ENCODE measurements at places on chromosomes 6 and 20.

DNA sequence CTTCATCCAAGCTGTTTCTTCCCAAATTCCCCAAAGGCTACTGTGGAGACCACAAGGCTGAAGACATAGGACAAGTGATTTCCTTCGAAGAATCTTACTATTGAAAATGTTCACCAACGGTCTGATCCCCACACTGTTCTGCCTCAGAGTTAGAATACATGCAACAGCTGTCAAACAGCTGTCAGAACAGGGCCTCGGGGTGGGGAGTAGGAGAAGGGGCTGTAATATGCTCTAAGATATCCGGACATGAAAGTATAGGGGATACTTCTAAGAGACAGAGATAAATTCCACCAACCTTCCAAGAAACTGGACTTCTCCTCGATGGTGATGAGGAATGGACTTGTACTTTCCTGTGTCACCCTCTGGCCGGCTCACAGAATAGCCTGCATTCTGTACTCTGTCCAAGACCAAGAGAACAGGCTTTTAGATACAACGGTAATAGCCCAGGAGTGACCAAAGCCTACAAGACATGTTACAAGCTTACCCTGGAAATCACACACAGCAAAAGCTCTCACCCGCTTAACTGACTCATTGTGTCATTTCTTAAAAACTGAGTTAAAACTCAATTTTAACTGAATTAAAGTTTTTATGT lies 69.2 kb upstream of the PTGIS start:
- DNase-seq, result no peak

DNA sequence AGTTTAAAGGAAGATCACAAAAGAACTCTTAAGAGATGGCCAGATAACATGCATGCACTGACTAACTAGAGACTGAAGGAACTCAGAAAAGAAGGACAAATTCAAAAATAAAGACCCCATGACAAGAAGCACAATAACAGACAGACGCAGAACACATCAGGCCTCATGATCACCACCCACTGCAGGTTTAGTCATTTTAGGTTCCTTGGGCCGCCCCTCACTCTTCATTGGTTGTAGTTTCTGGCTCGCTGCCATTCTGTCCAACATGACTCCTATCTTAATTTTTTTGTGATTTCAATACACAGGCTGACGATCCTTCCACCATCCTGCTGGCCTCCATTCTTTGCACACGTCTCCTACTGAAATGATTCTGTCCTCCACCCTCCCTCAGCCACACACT lies 21.6 kb downstream of the STX7 start:
- peak; percentile 21 for DNase-seq

DNA sequence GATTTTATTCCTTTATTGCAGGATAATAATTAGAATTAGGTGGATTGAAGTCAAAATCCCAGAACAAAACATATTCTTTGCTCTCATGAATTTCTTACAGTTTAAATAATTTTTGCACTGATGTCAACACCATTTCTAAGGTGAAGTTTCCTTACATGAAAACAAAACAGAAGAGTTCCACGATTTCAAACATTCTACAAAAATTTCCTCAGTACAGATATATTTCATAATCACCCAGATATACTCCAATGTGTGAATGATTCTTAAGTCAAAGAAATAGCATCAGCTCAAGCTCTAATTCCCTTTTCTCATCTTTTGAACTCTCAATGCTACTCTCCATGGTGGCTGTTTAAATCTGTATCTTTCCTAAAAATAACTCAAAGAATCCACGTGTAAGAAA lies 39.5 kb upstream of the THBS2 start:
- no peak for DNase-seq

GRCh38 chr6:37011656-37012378 lies 6.4 kb downstream of the FGD2 start:
- DNase-seq, result no peak

- DNase-seq, result no peak
Observed at GRCh38 chr6:121338366-121338765, 4.1 kb upstream of the TBC1D32 start.

GRCh38 chr6:8707956-8708772 lies 272.8 kb upstream of the SLC35B3 start:
- no peak for DNase-seq

GRCh38 chr6:137286916-137287315 lies 67.7 kb upstream of the IFNGR1 start:
- no peak for DNase-seq

DNA sequence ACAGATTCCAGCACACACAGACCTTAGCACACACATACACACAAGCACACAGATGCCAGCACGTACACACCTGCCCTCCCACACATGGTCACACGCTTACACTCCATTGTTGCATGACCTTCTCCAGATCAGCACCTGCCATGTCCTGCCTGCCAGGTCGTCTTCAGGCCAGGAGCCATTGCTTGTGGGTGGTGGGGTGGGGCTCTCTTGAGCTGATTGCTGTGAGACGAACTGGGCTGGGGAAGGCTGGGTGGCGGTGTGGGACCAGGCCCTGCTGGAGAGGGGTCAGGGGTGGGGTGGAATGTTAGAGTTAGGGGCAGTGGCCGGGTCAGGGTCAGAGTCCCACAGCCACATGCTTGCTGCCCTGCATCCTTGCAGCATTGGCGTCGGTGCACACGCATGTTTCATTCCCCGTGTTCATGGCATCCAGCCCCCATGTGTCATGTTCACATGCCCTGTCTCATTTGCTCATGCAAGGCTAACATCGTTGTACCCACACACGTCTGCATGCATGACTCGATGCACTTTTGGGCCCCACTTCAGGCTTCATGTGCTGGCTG lies 6.5 kb upstream of the NPBWR2 start:
- DNase-seq, result no peak

DNA sequence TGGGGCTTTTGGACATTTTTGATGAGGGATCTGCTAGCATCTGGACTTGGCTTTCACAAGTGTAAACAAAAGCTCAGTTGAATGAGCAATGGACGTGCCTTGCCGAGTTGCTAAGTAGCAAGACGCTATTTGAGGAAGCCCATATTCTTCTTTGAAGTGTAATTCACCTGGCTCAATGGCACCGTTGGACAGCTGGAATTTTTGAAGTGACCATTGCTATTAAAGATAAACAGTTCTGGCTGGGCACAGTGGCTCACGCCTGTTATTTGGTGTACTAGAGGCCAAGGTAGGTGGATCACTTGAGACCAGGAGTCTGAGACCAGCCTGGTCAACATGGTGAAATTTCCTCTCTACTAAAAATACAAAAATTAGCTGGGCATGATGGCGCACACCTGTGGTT lies 88.8 kb upstream of the SOX4 start:
- no peak for DNase-seq

DNA sequence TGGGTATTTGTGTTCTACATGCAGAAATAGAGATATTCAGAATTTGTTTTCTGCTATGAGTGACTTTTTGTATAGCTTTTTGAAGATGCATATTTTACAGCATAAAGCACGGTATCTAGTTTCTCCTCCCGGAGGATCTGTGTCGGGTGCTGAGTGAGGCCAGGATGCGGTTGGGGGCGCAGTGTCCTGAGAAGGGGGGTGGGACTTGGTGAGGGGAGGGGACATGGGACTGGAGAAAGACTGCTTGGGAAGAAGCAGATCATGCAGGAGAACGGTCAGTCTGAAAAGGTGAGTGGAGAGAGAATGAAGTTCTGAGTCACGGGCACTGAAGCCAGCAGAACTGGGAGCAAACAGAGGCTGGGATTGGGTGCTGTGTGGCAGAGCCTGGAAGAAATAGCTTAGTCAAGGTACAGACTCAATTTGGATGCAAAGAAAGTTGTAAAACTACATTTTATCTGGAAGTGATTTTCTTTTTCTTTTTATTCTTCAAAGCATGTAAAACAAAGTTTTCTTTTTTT lies 44.0 kb downstream of the STX11 start:
- DNase-seq, result no peak

DNA sequence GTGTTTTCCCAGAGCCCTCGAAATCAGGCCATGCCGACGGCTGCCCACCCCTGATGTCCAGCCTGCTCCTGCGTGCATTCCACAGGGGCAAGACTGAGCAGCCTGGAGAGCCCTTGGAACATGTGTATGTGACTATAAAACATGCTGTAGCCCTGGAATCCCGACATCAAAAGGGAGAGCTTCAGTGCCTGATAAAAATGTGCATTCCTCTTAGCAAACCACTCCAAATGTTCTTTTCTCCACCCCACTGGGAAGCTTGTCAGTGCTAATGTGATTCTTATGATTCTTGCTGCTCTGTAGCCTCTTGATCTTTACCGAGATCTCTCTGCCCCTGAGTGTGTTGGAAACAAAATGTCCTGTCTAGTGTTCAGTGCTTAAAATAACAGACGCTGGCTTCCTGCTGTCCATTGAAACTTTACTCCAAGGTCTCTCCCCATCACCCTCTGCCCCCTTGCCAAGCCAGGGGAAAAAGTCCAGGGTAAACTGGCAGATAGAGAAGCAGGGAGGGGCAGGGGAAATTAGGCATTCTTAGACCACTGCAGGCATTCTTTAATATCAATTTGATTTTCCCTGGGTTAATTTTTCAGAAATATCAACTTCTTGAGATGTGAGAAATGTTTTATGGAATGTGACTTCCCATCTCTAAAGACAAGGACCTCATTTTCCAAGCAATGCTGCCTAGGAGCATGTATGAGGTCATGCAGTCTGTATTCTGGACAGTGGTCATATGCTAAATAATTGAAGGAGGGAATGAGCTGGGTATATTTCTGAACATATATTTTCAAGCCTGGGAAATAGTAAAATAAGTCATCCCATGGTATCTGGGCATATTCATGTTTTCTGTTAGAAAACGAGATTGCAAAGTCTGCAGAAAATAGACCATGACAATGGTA lies 73.8 kb upstream of the ISM1 start:
- DNase-seq, result no peak

GRCh38 chr6:158769234-158769770 lies 49.9 kb downstream of the EZR start:
- no peak for DNase-seq

GRCh38 chr6:146916435-146917025 lies 287.7 kb upstream of the STXBP5 start:
- DNase-seq, result no peak

DNA sequence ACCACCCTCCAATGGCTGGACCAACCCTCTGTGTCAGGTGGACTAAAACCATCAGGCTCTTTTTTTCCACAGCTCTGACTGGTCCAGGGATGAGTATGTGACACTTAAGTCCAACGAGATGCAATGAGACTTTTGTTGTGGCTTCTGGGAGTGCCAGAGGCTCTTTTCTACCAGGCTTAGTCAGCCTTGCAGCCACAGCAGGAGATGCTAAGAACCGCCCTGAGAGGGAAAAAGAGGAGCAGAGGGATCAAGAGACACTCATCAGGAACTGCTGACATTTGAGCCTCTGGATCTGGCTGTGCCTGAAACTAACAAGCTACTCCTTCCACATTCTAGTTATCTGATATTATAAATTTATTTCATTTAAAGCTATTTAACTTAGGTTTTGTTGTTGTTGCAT lies 270.9 kb upstream of the SULF2 start:
- DNase-seq, result no peak

GRCh38 chr6:40930555-40930954 lies 108.5 kb downstream of the UNC5CL start:
- DNase-seq, result no peak

GRCh38 chr20:51284871-51285270 lies 257.6 kb downstream of the NFATC2 start:
- no peak for DNase-seq

- no peak for DNase-seq
Observed at GRCh38 chr6:166691199-166691598, 64.1 kb upstream of the RPS6KA2 start.

DNA sequence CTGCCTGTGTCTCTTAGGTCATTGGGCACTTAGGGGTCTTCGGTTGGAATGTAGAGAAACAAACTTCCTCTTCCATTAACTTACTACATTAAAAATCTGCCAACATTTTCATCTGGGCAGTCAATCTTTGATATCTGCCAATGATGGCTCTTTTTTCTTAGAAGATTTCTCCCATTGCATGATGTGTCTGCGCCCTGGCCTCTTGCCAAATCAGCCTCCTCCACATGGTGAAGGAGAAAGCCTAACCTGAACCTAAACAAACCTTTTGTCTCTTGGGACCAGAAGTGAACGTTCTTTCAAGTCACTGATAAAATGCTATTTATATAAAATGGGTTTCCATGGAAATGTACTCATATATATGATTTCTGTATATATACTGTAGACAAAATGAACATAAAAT lies 998.9 kb upstream of the GJE1 start:
- DNase-seq, result no peak

DNA sequence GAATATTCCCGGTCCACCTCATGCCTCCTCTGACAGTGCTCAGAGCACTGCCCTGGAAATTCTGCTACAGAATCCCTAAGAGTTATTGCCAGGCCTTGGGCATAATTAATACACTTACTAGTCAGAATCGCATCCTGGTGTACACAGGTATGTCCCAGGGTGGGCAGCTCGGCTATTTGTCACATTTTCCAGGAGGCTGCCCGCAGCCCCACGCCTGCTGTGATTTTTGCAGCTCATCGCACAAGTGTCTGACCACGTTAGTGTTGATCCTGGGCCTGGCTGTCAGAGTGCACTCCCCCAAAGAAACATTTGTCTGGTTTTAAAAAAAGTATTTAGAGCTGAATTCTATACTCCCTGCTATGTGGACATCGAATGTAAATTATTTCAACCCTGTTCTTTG lies 105.4 kb downstream of the CD83 start:
- DNase-seq, result no peak

GRCh38 chr20:31757254-31757653 lies 18.2 kb downstream of the TPX2 start:
- DNase-seq, result no peak

GRCh38 chr6:136289327-136289578 lies 393 bp downstream of the BCLAF1 start:
- peak; percentile 89 for DNase-seq

DNA sequence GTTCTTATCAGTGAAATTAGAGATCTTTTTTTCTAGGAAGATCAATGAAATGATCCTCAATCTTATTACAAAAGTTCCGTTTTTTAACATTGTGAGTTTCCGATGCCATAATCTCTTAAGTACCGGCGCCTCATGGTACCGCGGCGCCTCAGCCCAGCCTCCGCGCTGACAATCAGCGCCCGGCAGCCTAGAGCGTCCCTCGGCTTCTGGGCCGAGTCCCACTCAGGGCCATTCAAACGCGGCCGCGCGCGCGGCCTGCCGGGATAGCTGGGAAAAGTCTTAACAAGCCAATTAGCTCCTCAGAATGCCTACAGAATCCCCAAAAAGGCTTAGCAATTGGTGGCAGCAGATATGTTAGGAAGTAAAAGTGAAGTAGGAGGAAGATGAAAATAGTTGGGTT lies 204.8 kb downstream of the ADGB start:
- DNase-seq, result no peak

DNA sequence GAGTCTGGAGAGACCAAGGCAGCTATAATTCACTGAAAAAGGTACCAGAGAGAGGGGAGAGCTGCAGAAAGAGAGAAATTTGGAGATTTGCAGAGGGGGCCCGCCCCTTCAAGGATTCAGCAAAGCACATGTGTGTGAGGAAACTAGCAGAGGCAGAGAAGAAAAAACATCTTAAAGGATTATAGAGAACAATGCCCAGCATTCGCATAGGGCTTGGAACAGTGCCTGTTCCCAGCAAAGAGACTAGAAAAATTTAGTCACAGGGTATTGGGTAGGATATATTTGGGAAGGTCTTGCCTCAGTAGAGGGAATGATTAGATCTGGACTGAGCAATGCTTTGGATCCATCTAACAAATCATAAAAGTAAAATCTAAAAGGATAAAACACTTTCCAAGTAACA lies 44.0 kb downstream of the SRPK1 start:
- DNase-seq, result no peak

GRCh38 chr20:35947489-35947888 lies 6.8 kb downstream of the SCAND1 start:
- peak; percentile 20 for DNase-seq

Data from AG08396 (cell line).